H9 (cell line): ENCODE measurements at places on chromosomes 2 and 18. TPM values are rescaled to one million over a fixed set of nuclear protein-coding genes. Genes with fewer than 3 reads are reported as not detected.

GRCh38 chr2:173865971-173866873 is 99.0 kb downstream of the SP3 start:
- DNase-seq: no peak

Gene PIEZO2
- 3.9 and 5.9 TPM in 2 replicates for total RNA-seq

Gene GTF2A1L
- total RNA-seq: not detected in 2 replicates

DNA sequence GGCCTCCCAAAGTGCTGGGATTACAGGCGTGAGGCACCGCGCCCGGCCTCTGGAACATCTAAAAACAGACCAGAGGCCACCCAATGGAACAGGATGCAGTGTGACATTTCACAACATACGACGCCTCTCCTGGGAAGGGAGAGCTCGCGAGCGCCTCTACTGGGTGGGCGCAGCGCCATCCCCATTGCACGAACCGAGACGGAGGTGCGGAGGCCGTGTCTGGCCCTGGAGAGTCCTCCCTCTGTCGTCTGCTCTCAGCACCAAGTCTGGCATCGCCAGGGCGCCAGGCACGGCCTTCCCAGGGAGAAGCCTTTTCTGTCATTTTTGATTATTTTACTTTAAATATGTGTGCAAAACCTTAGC is 9.4 kb upstream of the GBX2 start:
- peak; percentile 89 for DNase-seq

- no peak for DNase-seq
Observed at GRCh38 chr2:132522901-132523300, 106.3 kb downstream of the GPR39 start.

Gene PAX8
- not detected in 2 replicates for total RNA-seq

GRCh38 chr2:214995409-214995808 is 143.0 kb downstream of the ABCA12 start:
- no peak for DNase-seq

GRCh38 chr2:164937864-164938401 is 17.4 kb downstream of the SLC38A11 start:
- DNase-seq: no peak

- no peak for DNase-seq
Observed at GRCh38 chr2:28282248-28282647, 110.4 kb upstream of the FOSL2 start.

Gene BOLL
- total RNA-seq: not detected in 2 replicates
